ENCODE measurements at places on chromosomes 6 and 20.

GRCh38 chr20:50792708-50793574 lies 1.9 kb upstream of the BCAS4 start:
- no peak for DNase-seq

GRCh38 chr6:50655848-50656453 lies 57.4 kb upstream of the TFAP2D start:
- DNase-seq = no peak

DNA sequence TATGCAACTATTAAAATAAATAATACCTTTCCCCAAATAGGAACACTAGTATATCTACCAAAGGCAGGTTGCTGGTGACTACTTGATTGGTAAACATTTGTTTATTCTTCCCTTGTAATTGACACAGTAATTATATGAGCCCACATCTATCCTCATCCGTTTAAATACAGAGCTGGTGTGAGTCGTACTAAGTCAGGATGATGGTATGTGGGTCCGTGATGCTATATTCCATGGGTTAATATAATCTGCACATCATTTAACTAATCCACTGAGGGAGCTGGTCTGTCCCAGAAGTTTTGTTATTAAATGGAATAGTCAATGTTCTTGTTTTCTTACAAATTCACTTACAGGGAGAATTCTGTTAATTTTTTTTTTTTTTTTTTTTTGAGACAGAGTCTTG lies 164.0 kb upstream of the AGPAT4 start:
- DNase-seq = no peak

DNA sequence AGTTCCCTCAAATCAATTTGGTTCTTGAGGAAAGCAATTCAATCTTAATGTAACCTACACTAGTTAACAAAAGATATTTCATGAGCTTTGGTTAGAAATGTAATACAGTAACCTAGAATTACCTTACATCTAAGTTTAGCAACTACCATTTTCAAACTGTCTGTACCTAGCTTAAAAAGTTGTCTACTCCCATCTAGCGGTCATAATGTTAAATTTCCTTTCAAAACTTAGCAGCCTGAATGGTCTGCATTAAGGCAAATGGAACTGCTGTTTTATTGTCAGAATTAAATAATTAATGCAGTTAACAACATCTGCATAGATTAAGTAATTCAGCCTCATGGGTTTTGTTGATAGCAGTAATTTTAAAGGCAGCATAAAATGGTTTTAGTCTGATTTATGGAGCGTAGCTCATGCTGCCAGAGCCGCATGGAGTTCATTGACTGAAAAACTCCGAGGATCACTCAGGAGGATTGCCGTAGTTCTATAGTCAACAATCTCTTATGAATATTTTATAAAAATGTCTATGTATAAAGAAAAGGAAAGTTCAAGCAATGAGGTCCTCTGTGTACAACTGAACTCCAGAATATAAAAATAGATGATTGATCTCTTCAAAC lies 485.4 kb upstream of the MANEA start:
- DNase-seq = no peak

GRCh38 chr20:45097485-45098102 lies 3.3 kb downstream of the KCNS1 start:
- no peak for DNase-seq

GRCh38 chr6:158561321-158561884 lies 1.5 kb downstream of the TMEM181 start:
- DNase-seq = no peak

DNA sequence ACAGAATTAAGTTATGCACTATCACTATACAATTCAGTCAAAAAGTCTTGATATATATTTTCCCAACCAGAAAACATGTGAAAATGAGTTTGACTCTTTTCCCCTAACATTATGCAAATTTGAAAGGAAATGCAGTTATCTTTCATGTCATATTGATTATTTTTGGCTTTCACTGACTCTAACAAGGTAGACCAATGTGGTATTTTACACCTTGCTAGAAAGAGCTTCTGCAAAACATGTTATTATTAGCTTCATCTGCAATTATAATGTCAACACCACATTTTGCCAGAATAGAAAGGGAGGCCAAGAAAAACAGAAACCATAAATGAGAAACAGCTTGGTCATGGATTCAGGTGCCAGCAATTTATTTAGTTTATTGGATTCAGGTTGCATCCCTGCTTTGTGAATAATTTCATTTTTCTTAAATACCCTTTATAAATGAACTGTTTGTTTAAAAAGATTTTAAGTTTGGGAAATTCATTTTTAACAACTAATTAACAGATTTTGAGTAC lies 226.1 kb upstream of the GJE1 start:
- no peak for DNase-seq

- DNase-seq = peak; percentile 37
Observed at GRCh38 chr20:40945754-40946450, 82.7 kb upstream of the TOP1 start.
